Mesenchymal stem cell (in vitro differentiated cells and primary cell): ENCODE measurements at places on chromosomes 1 and 21.

DNA sequence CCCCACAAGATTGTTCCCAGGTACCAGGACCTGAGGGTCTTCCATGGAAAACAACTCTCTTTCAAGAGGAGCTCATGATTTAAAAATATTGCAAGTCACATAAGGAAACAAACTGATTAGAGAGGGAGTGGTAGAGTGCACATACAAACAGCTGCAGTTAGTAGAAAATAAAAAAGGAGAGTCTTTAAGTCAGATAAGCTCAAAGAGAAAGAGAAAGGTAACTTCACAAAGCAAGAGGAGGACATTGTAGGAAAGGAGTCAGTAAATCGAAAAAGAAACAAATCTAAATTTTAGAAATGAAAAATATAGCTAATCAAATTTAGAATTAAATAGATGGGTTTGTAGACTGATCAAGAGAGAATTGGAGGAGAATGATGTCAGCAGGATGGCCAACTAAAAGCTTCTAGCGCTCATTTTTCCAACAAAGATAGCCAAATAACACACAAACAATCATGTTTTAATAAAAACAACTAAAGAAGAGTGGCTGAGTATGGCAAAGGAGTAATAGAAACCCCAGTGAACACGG lies 86.1 kb upstream of the CD53 start:
- no peak for DNase-seq

DNA sequence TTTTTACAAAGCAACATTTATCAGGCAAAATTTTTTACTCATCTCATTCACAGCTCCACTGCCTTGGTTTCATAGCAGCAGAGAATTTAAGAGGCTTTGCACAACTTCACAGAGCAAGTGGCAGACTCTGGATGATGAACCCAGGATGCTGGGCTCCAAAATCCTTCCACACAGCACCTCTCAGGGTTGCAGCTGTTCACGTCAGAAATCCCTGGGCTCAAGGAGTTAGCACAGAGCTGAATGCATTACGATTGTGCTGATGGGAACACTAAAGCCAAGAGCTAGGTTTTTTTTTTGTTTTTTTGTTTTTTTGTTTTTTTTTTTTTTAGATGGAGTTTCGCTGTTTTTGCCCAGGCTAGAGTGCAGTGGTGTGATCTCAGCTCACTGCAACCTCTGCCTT lies 2.4 kb upstream of the HTR6 start:
- no peak for DNase-seq

GRCh38 chr1:208004851-208005250 lies 93.9 kb upstream of the CD34 start:
- peak; percentile 8 for DNase-seq

DNA sequence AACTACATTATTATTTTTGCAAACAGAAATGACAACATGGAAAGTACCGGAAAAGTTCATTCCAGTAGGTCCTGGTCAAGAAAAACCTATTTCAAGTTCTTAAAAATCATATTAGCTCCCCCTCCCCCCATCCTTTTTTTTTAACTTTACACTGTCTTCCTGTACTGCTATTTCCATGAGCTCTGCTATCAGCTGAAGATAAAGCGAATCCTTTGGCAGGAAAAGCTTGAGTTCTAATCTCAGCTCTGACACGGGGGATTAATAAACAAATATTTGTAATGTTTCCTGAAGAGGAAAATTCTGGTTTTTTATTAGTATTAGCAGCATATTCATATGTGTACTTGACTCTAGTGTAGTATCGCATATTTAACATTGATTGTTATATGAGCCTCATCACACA lies 190.7 kb upstream of the ESRRG start:
- DNase-seq, result no peak

GRCh38 chr1:181134543-181135436 lies 46.3 kb downstream of the IER5 start:
- peak; percentile 70 for DNase-seq

DNA sequence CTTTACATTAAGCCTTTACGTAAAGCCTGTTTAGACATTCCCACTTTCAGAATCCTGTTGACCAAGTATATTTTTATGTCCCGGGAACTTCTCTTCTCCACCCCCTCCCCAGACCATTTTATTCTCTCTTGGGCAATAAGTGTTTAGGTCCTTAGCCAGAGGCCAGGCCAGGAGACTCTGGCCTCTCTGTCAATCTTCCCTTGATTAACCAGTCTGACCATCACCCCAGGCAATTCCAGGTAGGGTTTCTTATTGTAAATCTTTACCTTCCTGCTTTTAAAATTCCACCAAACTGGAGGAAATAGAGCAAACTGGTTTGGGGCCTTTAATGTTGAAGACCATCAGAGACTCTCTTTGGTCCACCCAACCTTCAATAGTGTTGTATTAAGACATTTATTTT lies 12.2 kb upstream of the IFI6 start:
- no peak for DNase-seq

DNA sequence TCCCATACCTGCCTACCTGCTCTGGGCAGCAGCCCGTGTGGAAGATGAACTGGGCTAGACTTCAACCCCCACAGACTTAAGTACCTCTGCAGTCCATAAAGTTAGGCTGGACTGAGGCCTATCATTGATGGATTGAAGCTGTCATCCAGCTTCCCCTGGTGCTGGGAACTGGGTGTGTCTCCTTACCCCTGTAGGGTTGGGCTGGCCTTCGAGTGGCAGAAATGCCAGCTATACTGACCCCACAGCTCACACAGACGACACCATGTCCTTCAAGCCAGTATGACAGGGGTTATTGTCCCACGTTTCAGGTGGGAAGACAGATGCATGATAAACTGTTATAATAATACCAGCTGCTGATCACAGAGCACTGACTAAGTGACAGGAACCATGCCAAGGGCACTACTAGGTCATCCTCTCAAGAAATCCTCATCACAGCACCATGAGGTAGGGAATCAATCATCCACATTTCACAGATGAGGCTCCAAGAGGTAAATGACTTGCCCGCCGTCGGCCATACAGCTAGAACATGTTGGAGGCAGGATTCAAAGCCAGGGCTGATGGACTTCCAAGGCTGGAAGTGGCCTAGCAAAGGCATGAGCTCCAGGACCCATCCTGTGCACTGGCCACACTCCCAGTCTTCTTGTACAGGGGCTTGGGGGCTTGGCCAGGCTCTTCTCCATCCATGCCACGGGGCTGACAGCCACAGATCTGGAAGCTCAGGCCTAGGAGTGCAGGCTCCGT lies at the start of gene BEST4:
BEST4 (minus strand) TSS at position 51 of the 741 bp plus-strand sequence. CDS start 465 bp downstream, outside the sequence.
- no peak for DNase-seq

- DNase-seq, result peak; percentile 8
Measured at GRCh38 chr1:47738560-47739182, 258.5 kb downstream of the TRABD2B start.

DNA sequence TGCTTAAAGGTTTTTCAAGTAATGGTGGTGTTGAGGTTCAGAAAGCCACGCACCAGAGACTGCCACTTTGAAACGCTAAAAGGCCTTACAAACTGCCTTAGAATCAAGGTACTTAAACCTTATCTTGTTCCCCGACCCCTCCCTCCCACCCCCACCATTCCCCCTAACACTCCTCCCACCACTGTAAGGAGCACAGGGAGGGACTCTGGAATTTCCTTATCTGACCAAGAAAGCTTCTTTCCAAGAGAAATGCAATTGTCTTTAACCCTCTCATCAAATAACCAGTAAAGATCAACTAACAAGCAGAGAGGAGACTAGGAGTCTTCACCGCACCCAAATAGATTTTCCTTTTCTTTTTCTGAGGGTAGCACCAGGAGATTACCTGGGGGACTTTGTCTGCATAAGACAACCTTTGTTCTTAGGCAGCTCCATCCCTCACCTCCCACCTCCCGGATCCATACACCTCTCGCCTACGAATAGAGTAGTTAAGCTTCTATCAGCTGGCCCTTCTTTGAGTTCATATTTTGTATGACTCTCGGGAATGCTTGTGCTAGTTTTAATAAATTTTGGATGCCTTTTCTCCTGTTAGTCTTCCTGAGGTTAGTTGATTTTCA lies 137.7 kb upstream of the ADGRL2 start:
- DNase-seq, result no peak

DNA sequence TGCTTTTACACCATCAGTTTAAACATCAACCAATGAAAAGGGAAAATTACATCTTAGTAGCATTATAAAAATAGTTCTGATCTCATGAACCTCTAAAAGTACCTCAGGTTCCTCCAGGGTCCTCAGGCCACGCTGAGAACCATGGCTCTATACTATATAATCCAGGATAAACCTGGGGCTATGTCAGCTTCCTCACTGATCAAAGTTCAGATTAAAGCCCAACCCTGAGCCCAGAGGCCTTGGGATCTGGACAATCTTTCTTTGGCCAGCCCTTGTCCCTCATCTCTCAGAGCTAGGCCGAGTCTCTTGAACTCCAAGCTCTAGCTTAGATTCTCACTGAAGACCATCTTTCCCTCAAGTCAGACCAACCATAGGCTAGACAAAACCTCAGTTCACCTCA lies 168.3 kb downstream of the PLPP3 start:
- no peak for DNase-seq

DNA sequence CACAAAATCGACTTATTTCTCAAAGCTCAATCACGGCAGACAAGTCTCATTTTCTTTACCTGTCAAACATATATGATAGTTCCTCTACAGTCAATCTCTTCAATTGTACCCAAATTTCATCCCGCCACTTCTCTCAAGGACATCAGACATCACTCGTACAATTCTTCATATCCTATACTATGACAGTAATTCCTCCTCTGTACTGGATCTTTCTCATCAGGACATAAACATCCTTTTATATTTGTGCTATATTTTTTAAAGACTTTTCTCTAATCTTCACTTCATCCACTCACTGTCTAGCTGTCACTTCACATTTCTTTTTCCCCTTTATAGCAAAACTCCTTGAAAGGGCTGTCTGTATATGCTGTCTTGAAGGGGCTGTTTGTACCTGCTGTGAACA lies 419.1 kb upstream of the NR5A2 start:
- no peak for DNase-seq

DNA sequence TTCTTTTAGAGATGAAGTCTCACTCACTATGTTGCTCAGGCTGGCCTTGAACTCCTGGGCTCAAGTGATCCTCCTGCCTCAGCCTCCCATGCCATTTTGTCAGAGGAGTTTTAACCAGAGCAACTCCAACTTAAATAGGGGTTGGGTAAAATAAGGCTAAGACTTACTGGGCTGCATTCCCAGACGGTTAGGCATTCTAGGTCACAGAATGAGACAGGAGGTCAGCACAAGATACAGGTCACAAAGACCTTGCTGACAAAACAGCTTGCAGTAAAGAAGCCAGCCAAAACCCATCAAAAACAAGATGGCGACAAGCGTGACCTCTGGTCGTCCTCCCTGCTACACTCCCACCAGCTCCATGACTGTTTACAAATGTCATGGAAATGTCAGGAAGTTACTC lies 5.7 kb upstream of the DNAH14 start:
- no peak for DNase-seq

DNA sequence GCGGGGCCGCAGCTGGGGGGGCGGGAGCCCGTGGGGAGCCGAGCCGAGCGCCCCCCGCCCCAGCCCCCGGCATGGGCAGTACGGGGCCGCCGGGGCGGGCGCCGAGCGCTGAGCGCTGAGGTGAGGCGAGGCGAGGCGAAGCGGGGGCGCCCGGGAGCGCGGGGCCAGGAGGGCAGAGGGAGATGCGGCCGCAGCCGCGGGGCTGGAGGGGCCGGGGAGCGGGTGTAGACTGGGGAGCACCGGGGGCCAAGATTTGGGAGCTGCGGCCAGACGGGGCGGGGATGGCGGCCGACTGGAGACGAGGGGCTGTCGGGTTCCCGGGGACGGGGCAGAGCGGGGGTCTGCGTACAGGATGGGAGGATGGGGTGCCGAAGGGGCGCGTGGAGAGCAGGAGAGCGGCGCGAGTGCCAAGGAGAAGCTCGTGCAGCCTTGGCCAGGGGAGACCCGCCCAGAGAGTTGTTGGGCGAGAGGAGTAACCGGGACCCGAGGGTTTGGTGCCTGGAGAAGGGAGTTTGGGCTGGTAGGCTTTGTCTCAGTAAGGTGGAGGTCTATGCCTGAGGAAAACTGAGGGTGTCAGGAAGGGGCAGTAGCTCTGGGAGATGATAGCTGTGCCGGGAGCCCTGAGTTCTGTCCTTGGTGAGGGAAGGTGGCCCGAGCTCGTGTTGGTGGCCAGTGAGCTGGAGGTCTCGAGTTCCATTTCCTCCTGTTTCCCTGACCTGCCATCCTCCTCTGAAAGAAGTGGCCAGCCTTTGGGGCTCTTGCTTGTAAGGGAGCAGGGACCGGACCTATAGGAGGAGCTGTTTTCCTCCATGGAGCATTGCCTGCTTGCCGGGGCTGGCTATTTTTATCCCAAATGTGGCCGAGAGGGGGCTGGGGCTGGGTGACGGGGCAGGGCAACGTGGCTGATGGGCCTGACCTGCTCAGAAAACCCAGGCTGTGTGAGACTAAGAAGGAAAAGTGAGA lies 539 bp downstream of the ATP8B2 start:
- DNase-seq, result peak; percentile 96

GRCh38 chr1:160755911-160756848 lies 17.1 kb downstream of the SLAMF7 start:
- DNase-seq, result no peak

- DNase-seq, result no peak
Measured at GRCh38 chr1:69073176-69073575, 494.5 kb upstream of the LRRC7 start.

DNA sequence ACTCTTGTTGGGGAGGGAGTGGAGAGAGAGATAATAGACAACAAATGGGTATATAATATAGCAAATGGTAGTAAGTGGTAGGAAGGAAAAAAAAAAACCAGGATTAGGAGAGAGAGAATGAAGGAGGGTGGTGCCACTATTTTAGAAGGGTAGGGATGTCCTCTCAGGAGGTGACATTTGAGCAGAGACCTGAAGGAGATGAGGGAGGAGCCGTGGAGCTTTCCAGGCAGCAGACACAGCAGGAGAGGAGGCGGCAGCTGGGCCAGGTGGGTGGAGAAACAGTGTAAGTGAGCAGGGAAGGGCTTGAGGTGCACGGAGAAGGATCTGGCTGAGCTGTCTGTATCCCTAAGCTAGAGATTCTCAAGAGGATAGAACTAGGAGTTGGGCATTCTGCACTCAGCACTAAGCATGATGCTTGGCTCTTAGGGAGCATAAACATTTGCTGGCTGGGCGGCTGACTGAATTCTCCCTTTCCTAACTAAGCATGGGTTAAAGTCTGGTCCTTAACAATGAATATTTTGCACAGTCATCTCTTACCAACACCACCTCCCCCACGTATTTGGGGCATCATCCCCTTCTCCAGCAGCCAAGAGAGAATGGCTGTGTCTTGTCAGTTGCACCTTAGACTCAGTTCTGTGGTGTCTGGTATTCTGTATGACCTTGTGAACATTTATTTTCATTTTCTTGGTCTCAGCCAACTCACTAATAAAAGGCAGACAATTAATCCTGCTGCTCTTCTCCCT lies 27.6 kb upstream of the SARS1 start:
- DNase-seq, result no peak

GRCh38 chr21:45876381-45877170 lies 105.0 kb upstream of the COL6A1 start:
- peak; percentile 82 for DNase-seq
